ENCODE measurements at places on chromosomes 5 and 9.
A peak's percentile ranks its signal among the peaks of the same experiment; 100 is the strongest.

DNA sequence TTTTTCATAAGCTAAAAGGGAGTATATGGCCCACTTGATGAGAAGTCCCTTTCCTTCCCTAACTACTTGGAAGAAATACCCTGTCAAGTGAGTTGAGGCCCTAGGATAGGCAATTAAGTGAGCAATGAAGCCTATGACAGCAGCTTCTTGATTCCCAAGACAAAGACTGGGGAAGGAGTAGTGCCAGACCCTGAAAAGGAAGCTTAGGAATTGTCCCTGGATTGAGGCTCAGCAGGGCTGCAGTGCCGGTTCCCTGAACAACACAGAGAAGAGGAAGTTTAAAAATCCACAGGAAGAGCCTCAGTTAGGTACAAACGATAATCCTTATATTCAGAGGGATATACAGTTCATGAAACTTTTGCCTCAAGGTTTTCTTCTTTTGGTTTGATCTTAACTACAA, 61.8 kb upstream of the RAD23B start:
- DNase-seq: no peak

DNA sequence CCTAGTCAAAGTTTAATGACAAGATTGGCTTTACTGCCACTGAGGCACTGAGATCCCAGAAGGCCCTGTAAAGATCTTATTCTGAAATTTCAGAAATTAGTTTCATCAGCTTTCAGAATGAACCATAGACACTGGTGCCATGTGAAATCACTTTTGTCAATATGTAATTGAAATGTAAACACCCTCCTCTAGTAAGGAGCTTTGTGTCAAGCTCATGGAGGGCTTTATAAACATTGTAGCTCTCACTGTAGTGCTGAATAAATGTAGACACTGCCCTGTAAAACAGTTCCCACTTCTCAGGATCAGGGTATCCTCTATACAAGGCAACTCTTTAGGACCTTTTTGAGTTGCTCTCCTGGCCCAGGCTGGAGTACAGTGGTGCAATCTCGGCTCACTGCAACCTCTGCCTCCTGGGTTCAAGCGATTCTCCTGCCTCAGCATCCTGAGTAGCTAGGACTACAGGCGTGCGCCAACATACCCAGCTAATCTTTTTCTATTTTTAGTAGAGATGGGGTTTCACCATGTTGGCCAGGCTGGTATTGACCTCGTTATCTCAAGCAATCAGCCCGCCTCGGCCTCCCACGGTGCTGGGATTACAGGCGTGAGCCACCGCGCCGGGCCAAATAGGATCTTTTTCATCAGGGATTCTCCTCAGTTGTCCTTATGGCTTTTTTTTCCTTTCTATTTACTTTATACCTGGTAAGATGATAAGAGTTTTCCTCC, 1823.9 kb upstream of the CDH9 start:
- DNase-seq: no peak

DNA sequence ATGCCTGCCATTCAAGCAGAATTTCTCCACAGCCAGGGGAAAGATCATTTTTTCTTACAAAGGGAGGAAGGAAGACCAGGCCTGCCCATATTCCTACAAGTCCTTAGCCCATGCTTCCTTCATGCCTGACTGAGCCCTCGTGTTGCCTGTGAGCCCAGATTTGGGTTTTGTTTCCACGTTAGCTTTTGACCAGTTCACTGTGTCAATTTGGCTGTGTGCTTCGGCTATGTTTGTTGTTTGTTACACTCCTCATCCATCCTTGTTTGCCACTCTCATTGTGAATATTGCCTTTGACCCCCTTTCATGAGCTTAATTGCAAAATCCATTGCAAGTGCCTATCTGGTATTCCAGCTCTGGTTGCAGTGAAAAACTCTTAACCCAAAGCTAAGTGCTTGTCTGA, 84.7 kb upstream of the RIOK2 start:
- no peak for DNase-seq

- no peak for DNase-seq
Observed at GRCh38 chr9:130977811-130978221, 31.2 kb upstream of the LAMC3 start.

- no peak for DNase-seq
Observed at GRCh38 chr9:7105095-7105494, 347.3 kb downstream of the KDM4C start.

GRCh38 chr5:151825445-151825844, 53.7 kb downstream of the G3BP1 start:
- DNase-seq: peak; percentile 33

DNA sequence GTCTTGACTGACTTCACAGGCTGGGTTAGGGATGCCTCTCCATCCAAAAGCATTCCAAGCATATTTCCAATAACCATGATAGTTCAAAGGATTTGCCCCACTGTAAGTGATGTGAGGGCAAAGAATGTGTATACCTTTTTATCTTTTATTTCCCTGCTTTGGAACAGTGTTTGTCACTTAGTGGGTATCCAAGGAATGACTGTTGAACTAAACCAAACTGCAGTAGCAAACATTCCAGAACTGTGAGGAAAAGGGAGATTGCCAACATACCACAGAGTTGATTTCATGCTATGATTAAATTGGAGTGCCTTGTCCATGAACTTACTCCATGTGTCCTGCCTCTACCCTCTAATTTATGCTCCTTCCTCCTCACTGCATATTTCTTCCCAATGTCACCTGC, 400.0 kb downstream of the KIAA0825 start:
- no peak for DNase-seq

DNA sequence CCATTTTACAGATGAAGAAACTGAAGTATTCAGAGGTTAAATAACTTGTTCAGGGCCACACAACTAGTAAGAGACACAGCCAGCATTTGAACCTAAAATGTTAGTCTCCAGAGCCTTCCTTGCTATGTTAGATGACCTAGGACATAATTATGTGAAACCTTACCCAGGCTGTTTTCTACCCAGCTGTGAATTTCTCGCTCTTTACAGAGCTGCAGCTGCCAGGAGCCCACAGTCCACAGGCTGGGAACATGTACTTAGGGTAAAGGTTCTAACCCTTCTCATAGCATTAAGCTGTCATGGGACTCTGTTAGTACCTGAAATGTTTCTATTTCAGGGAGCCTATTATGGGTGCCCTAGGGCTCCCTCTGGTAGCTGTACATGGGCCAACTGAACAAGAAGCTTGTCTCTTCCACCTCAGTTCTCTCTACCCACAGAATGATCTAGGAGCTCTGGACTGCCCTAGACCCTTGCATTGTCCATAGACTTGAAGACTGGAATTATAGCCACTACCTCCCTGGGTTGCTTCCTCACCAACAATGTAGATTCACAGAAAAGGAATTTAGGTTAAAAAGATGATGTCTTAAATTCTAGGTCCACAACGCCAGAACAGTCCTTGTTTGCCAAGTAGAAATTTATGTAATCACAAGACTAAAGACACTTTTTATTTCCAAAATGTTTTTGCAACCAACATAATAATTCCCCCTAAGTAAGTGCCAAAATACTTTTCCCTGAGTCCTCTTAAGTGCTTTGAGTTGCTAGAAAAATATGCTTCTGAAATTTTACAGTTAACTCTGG, 262.9 kb downstream of the PIK3R1 start:
- DNase-seq: no peak

DNA sequence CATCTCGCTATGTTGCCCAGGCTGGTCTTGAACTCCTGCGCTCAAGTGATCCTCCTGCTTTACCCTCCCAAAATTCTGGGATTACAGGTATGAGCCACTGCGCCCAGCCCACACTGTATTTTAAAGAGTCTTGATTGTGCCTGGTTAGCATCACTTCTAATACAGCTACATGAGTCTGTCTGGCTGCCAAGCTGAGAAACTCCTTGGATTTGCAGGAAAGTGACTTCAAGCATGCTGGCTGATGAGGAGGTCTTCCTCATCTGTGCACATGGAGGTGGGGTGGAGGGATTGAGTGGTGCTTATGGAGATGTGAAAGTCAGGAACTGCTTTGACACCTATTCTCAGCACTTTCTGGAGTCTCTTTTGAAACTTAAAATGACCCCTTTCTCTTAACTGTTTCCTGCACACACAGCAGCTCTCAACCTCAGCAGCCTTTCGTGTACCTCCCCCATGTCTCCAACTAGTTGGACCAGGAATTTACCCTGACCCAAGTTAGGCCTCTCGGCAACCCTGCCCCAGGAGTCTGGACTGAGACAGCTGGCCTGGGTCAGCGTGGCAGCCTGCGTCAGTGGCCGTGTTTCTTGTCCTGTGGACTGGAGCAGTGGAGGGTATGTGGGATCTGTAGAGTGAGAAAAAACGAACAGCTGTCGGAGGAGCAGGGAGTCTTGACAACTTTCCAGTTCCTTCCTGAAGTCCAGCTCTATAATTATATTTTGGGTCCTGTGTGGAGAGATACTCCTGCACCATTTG, 72.5 kb downstream of the ACER2 start:
- DNase-seq: no peak

GRCh38 chr5:67003935-67004729, 192.5 kb downstream of the CD180 start:
- DNase-seq: peak; percentile 71

- no peak for DNase-seq
Observed at GRCh38 chr9:68800836-68801235, 95.8 kb downstream of the PIP5K1B start.

- DNase-seq: no peak
Observed at GRCh38 chr5:129460672-129460935, 506 bp downstream of the ADAMTS19 start.

GRCh38 chr9:33165263-33166151, 1.6 kb downstream of the B4GALT1 start:
- DNase-seq: no peak

GRCh38 chr5:173893192-173893561, 5.0 kb downstream of the CPEB4 start:
- DNase-seq: no peak

DNA sequence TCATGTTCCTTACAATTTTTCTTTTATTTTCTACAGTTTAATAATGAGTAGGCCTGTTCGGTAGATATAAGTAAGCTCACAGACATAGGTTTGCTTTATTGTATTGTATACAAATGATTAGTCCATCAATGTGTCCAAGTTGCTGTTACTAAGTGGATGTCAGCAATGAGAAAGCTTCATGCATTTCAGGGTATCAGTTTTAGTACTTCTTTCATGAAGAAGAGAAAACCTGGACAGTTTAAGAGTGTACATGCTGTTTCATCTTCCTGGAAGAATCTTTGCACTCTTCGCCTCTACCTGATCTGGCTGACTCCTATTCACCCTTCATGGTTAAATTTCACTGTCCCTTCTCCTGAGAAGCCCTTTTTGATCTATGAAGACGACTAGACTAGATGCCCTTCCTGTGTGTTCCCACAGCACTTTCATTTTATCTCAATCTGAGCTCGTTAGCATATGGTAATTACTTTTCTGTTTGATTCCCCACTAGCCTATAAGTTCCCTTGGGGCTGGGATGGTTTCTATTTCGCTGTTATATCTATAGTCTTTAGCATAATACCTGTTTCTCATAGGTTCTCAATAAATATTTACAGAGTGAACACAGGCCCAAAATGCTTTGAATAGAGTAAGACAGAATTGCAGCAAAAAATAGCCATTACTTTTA, 70.7 kb downstream of the CETN3 start:
- no peak for DNase-seq

DNA sequence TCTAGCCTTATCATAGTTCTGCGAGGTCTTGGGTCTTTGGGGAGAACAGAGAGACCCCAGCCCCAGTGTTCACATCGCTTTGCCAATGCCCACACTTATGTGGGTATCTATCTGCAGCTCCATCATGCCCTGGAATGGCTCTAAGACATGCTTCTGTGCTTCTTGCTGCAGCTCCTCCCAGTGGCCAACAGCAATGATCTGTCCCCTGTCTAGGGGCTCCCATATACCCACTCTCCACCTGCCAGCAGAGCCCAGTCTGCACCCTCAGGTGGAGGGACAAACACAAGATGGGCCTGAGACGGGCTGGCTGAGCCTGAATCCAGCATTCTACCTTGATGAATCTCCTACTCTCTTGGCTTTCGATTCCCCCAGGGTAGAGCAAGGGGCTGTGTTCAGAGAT, 14.6 kb upstream of the DAP start:
- no peak for DNase-seq

GRCh38 chr5:75656311-75657003, 45.2 kb downstream of the ANKDD1B start:
- no peak for DNase-seq

GRCh38 chr5:139861021-139861888, 65.6 kb downstream of the PSD2 start:
- DNase-seq: no peak

GRCh38 chr9:80649496-80649895, 1039.9 kb downstream of the TLE1 start:
- DNase-seq: no peak

GRCh38 chr9:84270847-84271530, 69.6 kb downstream of the SLC28A3 start:
- DNase-seq: no peak

DNA sequence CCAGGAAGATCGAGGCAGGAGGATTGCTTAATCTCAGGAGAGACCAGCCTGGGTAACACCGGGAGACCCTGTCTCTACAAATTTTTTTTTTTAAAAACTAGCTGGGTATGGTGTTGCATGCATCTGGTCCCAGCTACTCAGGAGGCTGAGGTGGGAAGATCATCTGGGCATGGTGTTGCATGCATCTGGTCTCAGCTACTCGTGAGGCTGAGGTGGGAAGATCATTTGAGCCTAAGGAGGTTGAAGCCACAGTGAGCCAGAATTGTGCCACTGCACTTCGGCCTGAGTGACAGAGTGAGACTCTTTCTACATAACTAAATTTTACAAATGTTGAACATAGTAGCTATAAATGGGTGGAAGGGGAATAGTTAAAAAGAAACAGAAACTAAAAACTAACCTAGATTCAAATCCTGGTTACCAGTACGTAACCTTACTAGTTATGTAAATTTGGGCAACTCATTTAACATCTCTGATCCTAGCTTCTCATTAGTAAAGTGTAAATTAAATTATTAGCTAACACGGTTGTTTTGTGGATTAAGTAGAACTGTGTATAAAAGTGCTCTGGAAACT, 41.7 kb downstream of the TMEM161B start:
- DNase-seq: no peak

- no peak for DNase-seq
Observed at GRCh38 chr5:10635257-10635866, 71.5 kb downstream of the ANKRD33B start.

- no peak for DNase-seq
Observed at GRCh38 chr5:172846249-172846648, 12.2 kb downstream of the ERGIC1 start.

- DNase-seq: no peak
Observed at GRCh38 chr9:77938163-77938562, 93.4 kb downstream of the GNAQ start.

DNA sequence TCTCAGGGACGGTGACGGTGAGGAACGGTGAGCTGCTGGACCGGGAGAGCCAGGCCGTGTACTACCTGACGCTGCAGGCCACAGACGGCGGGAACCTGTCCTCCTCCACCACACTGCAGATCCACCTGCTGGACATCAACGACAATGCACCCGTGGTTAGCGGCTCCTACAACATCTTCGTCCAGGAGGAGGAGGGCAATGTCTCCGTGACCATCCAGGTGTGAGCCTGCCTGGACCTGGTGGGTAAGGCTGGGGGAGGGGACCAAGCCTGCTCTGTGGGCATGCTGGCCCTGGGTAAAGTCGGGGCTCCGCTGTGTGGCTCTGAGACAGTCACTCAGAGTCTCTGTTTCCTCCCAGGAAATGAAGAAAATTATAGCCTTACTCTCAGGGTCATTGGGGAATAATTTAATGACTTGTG, 29.3 kb downstream of the CDHR2 start:
- peak; percentile 85 for DNase-seq
